Caco-2 (cell line): ENCODE measurements at places on chromosomes 7 and 10.
A peak's percentile ranks its signal among the peaks of the same experiment; 100 is the strongest.

GRCh38 chr10:17256051-17256450 lies 28.0 kb downstream of the VIM start:
- DNase-seq, result no peak

DNA sequence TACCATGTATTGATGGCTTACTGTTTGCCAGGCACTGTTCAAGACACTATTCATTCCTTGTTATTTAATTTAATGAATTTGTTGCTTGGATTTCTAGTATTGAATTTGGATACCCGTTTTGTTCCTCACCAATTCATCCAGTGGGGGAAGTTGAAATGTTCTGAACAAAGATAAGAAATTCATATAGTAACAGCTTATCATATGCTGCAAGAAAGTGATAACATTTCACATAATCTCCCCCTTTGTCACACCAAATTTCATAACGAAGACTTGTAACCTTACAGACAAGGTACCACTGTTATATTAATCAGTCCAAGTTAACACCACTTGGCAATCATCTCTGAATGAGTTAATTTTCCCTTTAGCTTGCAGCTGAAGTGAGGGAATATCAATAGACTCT lies 42.1 kb downstream of the SCIN start:
- DNase-seq, result no peak

- DNase-seq, result no peak
Measured at GRCh38 chr7:151264615-151265014, 16.1 kb upstream of the SMARCD3 start.

- peak; percentile 53 for DNase-seq
Measured at GRCh38 chr10:99548041-99548530, 15.3 kb downstream of the NKX2-3 start.

- DNase-seq, result no peak
Measured at GRCh38 chr10:97854743-97855142, 5.1 kb downstream of the GOLGA7B start.

GRCh38 chr10:94443549-94443948 lies 41.2 kb downstream of the TBC1D12 start:
- no peak for DNase-seq

- no peak for DNase-seq
Measured at GRCh38 chr10:79266543-79267312, 80.5 kb upstream of the PPIF start.

DNA sequence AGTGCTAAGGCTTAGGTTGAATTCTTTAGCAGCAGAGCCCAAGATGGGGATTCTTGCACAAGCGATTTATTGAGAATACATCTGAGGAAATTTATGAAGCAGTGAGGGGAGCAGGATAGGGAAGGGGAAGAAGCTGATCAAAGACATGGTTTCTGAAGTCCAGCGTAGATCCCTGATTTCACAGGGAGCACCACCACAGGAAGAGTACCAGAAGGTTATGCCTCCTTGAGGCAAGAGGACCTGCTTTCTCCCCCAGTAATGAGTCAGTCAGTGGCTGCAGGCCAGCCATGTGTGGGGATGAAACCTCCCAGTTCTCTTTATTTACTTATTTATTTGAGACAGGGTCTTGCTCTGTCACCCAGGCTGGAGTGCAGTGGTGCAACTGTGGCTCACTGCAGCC lies 35.0 kb upstream of the CBLL1 start:
- DNase-seq, result no peak

DNA sequence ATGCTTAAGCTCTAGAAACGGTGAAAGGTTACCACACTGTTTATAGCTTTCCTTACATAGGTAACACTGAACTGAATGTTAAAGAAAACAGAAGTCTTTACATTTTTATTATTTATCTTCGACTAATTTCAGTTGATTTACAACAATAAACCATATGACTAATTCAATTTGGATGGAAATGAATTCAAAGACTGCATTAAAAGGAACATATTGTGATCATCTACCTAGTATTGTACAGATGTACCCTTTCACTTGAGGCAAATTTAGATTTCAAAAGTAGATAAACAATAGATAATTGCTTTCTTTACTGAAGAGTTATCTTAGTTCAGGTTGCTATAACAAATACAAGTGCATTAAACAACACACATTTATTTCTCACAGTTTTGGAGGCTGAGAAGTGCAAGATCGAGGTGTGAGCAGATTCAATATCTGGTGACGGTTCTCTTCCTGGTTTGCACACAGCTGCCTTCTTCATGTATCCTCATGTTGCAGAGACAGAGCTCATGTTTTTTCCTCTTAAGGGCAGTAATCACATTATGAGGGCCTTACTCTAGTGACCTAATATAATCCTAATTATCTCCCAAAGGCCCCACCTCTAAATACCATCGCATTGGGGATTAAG lies 15.0 kb upstream of the ARMC3 start:
- no peak for DNase-seq

DNA sequence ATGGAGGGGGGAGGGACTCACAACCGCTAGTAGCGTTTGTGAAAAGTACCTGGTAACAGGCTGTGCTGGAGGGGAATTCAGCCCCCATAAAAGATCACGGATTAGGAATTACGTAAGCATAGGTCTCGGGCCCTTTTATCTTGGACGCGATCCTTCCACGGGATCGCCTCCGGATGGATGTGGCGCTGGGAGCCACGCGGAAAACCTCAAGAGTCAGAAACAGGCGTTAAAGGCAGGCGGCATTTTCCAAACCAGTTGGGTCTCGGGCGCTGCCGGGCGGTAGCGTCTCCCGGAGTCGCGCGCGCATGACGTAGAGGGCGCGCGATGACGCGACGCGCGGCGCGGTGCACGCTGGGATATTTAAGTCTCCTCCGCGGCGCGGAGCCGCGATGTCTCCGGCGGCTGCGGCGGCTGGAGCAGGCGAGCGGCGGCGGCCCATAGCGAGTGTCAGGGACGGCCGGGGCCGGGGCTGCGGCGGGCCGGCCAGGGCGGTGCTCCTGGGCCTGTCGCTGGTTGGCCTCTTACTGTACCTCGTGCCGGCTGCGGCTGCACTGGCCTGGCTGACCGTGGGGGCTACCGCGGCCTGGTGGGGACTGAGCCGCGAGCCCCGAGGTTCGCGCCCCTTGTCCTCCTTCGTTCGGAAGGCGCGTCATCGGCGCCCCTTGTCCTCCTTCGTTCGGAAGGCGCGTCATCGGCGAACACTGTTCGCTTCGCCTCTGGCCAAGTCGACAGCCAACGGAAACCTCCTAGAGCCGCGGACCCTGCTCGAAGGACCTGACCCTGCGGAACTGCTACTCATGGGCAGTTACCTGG lies at the start of gene POM121:
Gene POM121 (plus strand): TSS at position 363 of the 813 bp plus-strand sequence. CDS start 27 bp downstream, at position 390.
- DNase-seq, result peak; percentile 86

DNA sequence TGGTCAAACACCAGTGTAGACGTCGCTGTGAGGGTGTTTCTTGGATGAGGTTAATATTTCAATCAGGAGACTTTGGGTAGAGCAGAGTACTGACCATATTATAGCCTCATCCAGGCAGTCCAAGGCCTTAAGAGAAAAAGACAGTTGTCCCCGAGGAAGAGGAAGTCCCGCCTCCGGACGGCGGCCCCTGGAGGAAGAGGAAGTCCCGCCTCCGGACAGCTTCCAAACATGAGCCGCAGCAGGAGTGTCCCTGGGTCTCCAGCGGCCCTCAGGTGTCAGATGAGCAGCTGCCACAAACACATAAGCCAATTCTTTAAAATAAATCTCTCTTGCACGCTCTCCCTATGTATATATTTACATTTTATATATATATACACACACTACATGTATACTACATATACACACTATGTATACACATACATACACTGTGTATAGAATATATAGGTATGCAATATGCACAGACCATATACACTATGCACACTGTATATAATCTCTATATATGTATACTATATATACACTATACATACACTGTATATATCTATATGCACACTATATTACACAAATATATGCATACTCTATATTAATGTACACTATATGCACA lies 37.5 kb downstream of the PWWP2B start:
- no peak for DNase-seq

- DNase-seq, result no peak
Measured at GRCh38 chr10:24917979-24918378, 34.4 kb downstream of the PRTFDC1 start.

DNA sequence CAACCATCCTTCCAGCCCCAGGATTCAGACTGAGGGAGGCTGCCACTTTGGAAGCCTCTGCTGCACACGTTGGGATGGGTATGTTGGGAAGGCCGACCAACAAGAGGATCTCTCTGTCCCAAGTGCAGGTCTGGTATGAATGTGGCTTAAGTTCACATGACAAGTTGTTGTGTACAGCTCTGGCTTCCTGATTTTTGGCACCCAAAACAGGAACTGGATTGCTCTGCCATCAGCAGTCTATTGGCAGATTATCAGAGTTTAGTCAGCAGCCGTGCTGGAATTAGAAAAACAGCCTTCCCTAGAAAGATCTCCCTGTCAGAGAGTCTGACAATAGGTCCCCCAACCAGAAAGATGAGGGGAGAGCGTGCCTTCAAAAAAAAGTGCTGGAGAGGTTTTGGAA lies 66.9 kb downstream of the GOLGA7B start:
- DNase-seq, result no peak

- DNase-seq, result no peak
Measured at GRCh38 chr7:55469271-55469681, 103.0 kb downstream of the VOPP1 start.
